ENCODE measurements at places on chromosomes 1 and 21. TPM values are rescaled to one million over a fixed set of nuclear protein-coding genes. Genes with fewer than 3 reads are reported as not detected.

Gene CLEC20A
- total RNA-seq, result not detected

Gene PRELP
- 142 TPM for total RNA-seq

Gene C1orf141
- total RNA-seq, result not detected

Gene WDR64
- total RNA-seq, result not detected

Gene NUP210L
- total RNA-seq, result not detected

Gene CA6
- not detected for total RNA-seq

Gene CDK11B
- 24.8 TPM for total RNA-seq

Gene KRTAP20-4
- total RNA-seq, result not detected
